Stimulated activated CD4-positive, alpha-beta T cell treated with anti-CD3 and anti-CD28 coated beads, TNF-alpha, amount 100 ng/mL, for 48 hours (primary cell): ENCODE measurements at places on chromosomes 3 and 15.

DNA sequence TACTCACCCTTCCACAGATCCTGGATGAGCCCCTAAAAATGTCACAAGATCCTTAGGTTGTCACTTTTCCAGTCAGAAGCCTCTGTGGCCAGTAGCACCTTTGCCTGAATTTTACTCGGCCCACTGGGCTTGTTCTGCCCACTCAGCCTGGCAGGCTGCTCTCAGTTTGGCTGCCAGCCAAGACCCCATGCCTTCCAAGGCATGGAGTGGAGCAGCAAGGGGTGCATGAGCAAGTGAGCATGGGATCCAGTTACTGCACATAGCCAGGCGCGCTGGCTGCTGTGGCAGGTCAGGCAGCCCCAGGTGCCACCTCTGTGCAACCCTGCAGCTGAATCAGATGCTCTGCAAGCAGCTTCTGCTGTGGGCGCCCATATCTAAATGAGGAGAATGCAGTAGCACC lies 79.3 kb downstream of the CGGBP1 start:
- DNase-seq = no peak

DNA sequence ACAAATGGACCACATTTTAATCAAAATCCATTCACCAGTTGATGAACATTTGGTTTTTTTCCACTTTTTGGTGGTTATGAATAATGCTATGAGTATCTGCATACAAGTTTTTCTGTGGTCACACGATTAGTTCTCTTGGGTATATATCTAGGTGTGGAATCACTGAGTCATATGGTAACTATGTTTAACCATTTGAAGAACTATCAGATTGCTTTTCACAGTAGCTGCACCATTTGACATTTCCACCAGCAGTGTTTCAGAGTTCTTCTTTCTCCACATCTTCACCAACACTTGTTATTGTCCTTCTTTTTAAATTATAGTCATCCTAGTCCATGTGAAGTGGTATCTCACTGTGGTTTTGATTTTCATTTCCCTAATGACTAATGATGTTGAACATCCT lies 33.3 kb upstream of the ATG7 start:
- no peak for DNase-seq

- DNase-seq = no peak
Measured at GRCh38 chr3:148606979-148607378, 90.7 kb upstream of the AGTR1 start.

GRCh38 chr3:58260261-58260731 lies 22.7 kb downstream of the ABHD6 start:
- no peak for DNase-seq

- no peak for DNase-seq
Measured at GRCh38 chr15:68231102-68231818, 1.7 kb upstream of the CLN6 start.

DNA sequence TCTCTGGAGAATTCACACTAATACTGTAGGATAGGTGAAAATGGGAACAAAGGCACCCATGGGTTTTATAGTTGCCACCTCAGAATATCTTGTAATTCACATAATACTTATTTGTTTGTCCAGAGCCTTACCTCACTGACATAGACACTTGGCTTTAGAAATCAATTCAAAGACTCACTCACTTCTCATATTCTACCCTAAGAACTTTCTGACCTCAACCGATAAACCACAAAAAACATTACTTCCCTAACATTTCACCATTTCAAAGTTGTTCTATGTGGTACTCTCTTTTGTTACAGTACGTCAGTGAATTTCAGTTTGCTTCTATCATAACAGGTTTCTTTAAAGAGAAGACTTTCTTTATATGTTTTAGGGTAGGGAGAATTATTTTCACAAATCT lies 359.3 kb downstream of the IGSF11 start:
- DNase-seq = no peak

GRCh38 chr3:122988508-122988907 lies 39.1 kb downstream of the SEMA5B start:
- DNase-seq = no peak

DNA sequence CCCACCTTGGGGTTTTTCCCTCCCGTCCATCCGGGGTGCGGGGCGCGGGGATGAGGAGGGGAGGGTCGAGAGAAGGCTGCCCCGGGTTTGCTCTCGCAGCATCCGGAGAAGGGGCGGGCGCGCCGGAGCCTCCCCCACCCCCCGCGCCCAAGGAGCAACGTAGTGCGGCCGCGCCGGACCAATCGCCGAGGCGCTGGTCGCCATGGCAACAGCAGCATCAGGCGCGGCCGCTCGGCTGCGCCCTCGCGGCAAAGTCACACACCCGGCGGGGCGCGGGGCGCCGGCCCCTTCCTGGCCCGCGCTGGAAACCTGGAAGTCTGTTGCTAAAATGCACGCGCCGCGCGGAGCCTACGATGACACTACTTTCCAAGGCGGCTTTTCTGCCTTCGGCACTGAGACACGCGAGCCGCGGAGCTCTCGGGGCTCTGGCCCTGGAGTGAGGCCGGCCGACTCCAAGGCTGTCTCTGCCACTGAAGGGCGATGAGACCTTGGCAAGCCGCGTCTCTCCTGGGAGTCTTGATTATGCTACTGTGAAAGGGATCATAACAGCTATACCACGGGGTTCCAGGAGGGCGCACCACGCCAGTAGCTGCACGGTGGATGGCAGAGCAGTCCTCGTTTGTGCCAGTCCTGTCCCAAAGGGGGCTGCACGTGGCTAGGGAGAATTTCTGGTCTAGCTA lies at the start of gene IQSEC1:
IQSEC1 (minus strand) TSS at position 104 of the 680 bp plus-strand sequence. CDS start 415 bp downstream, outside the sequence.
- peak; percentile 64 for DNase-seq

GRCh38 chr3:19213603-19214220 lies 65.4 kb downstream of the KCNH8 start:
- no peak for DNase-seq

DNA sequence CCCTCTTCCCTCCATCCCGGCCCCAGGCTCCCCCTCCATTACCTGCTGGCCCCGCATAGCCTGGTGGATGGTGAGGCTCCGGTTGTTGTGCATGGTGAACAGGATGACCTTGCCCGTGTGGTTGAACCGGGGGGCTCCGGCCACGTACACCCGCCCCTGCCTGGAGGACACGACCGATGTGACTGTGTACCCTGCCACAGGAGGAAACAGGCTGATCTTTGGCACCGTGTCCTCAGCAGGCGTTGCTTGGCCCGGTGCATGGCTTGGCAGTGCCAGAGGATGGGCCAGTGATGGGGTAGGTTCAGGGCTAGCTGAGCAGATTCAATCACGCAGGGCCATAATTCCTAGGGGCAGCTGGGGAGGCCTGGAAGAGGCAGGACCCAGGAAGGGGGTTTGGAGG lies 58.1 kb downstream of the FEM1B start:
- DNase-seq = no peak

- DNase-seq = no peak
Measured at GRCh38 chr15:66254951-66255676, 1.6 kb upstream of the MEGF11 start.

GRCh38 chr15:44713006-44713966 lies 2.0 kb downstream of the B2M start:
- no peak for DNase-seq

GRCh38 chr15:53246404-53246803 lies 456.3 kb upstream of the ONECUT1 start:
- no peak for DNase-seq

DNA sequence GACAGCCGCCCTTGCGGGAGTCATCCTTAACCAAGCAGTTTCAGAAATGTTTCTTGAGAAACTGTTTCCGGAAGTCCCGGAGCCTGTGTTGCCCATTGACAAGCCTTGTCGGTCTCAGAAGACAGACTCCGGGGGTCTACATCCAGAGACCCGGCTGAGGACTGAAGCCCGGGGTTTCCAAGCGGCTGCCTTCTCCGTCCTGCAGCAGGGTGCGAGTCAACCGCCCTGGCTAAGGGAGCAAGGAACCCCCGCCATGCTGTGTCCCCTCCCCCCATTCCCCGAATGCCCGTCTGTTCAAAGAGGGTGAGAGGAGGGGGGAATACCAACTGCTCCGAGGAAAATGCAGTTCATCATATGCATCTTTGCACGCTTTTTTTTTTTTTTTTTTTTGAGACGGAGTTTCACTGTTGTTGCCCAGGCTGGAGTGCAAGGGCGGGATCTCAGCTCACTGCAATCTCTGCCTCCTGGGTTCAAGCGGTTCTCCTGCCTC lies 61.6 kb downstream of the ATP1B3 start:
- no peak for DNase-seq

- DNase-seq = no peak
Measured at GRCh38 chr3:195450731-195451229, 8.0 kb upstream of the ACAP2 start.

DNA sequence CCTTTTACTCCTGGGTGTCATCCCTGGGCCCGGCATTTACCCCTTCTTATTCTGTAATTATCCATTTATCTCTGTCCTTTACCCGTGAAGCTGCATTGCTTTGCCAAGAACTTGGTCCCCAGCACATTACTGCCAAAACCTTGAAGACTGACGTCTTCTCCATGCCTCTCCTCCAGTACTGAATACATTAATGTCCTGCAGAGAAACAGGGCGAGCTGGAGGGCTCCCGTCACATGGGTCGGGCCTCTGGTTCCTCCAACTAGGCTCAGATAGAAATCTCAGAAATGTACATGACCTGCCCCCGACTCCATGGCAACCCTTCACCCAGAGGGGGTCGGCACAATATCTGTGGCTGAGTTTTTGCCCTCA lies 445 bp downstream of the EFCAB12 start:
- no peak for DNase-seq

DNA sequence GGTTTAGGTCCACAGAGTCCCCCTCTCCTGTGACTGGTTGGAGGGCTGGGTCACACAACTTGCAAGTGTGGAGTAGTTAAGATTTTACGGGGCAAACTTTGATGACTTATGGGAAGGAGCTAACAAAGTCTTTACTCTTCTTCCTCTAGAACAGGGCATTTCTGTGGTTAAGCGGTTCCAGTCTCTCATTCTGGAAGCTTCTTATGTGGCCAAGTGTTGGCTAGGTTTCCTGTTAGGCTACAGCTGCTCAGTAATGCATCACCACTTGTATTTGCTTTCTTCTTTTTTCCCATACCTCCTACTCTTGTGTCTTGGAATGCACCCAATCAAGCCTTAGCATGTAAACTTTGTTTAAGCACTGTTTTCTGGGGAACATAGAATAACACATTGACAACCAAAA lies 100.6 kb upstream of the PLAAT1 start:
- DNase-seq = no peak

- DNase-seq = peak; percentile 20
Measured at GRCh38 chr15:58957101-58957973, 23.9 kb upstream of the SLTM start.

GRCh38 chr3:188528396-188528795 lies 374.4 kb downstream of the LPP start:
- no peak for DNase-seq

DNA sequence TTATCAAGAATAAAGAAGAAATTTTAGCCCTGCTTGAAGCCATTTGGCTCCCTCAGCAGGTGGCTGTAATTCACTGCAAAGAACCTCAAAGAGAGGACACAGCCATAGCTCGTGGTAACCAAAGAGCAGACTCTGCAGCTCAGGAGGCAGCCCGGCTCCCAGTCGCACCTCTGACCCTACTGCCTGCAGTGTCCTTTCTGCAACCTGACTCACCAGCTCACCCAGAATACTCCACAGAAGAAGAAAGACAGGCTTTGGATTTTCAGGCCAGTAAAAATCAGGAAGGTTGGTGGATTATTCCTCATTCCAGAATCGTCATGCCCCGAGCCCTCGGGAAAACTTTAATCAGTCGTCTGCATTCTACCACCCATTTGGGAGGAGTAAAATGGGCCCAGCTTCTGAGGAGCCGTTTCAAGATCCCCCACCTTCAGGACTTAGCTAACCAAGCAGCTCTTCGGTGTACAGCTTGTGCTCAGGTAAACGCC lies 38.6 kb downstream of the ZBTB11 start:
- DNase-seq = no peak

DNA sequence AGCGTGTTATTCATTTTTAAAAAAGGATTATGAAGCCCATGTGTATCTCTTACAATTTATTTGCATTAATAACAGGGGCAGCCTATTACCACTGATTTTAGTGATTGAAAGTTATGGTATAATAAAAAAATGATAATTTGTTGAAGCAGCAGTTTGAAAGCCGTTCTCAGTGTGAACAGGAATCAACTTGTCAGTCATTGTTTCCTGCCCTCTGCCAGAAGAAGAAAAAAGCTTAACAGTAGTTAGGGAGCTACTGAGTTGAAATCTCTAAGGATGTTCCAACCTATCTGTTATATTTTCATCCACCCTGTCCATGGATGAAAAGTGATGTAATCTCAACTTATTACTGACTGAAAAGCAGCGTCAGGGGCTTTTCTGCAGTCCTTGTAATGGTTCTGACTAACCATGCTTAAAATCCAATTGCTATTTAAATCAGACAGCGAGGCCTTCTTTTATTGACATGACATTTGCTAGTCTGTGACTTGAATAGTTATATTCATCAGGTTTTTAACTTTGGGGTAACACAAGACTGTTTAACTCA lies 486.7 kb downstream of the ROBO2 start:
- DNase-seq = no peak

- no peak for DNase-seq
Measured at GRCh38 chr15:72242775-72243370, 11.9 kb upstream of the PKM start.

- no peak for DNase-seq
Measured at GRCh38 chr3:54962200-54962599, 34.3 kb upstream of the LRTM1 start.

DNA sequence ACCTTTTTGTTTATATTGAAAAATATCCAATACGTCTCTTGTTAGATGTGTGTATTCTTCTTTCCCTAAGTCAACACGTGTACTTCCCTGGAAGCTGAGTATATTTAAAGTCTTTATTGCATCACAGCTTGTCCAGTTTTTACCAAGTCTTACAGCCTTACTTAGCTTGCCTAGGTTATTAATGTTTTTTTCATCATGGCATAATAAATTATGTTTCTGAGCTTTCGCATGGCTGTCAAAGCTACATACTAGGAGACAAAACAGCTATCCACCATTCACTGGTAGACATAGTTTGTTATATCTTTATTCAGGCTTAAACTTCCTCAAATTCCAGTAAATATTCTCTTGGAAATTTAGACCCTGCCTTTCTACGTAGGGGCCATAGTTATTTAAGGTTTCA lies 224.2 kb downstream of the BCHE start:
- no peak for DNase-seq

GRCh38 chr15:98503970-98504369 lies 144.4 kb upstream of the IGF1R start:
- no peak for DNase-seq

- DNase-seq = no peak
Measured at GRCh38 chr3:134704133-134704532, 53.3 kb upstream of the KY start.
